NCI-H2029 (cell line): ENCODE measurements at places on chromosomes 3 and 15.

- DNase-seq: no peak
These were observed 943.6 kb downstream of the FHIT start for GRCh38 chr3:60307562-60308199.

- DNase-seq: no peak
These were observed 6.9 kb downstream of the PLCH1 start for GRCh38 chr3:155737844-155738460.

- DNase-seq: peak; percentile 96
These were observed 247.7 kb downstream of the ZBTB20 start for GRCh38 chr3:114899186-114899931.

DNA sequence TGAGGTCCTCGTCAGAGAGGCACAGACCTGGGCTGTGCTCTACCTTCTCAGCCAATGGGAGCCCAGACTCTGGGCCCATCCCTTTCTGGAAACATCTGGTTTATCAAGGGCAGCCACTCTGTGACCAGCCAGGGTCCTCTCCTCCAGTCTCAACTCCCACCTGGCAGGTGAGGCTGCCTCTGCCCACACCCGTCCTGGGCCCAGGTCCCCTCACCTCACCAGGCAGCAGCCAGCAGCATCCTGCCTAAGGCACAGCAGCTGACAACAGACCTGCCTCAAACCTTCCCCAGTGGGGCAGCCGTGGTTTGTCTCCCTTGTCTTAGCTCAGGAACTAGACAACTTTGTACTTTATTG, 8.7 kb upstream of the VIPR1 start:
- DNase-seq: no peak

- no peak for DNase-seq
These were observed 71.7 kb downstream of the RYR3 start for GRCh38 chr15:33382491-33382890.

- DNase-seq: peak; percentile 47
These were observed 26.0 kb upstream of the VIPR1 start for GRCh38 chr3:42476225-42477125.

DNA sequence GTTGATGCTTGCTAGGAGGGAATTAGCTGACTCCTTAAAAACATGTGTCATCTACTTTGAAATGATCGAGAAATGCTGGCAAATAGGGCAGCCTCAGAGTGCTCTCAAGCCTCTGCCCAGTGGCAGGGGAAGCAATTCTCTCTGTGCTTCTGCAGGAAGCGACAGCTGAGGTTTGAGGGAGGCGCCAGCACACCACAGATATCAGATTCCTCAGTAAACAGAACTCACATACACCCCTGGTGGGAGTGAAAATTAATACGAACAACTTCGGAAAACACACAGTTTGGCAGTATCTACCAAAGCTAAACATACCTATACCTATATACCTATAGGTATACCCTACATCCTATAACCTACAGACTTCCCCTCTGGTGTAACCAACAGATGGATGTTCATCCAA, 61.3 kb downstream of the NSMCE3 start:
- DNase-seq: peak; percentile 69

DNA sequence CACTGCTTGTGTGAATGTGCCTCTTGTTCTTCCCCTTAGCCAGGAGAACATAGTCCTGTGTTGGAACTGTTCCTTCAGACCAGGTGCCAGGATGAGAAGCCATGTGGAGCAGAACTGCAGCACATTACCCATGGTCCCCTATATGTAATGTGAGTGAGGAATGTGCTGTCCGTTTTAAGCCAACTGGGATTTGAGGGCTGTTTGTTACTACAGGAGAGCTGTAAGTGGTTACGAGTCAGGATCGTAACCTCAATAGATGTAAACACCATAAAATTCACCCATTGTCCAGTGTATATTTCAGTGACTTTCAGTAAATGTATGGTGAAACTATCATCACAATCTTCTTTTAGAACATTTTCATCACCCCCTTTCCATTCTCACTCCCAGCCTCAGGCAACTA, 10.1 kb upstream of the SCAP start:
- DNase-seq: no peak

DNA sequence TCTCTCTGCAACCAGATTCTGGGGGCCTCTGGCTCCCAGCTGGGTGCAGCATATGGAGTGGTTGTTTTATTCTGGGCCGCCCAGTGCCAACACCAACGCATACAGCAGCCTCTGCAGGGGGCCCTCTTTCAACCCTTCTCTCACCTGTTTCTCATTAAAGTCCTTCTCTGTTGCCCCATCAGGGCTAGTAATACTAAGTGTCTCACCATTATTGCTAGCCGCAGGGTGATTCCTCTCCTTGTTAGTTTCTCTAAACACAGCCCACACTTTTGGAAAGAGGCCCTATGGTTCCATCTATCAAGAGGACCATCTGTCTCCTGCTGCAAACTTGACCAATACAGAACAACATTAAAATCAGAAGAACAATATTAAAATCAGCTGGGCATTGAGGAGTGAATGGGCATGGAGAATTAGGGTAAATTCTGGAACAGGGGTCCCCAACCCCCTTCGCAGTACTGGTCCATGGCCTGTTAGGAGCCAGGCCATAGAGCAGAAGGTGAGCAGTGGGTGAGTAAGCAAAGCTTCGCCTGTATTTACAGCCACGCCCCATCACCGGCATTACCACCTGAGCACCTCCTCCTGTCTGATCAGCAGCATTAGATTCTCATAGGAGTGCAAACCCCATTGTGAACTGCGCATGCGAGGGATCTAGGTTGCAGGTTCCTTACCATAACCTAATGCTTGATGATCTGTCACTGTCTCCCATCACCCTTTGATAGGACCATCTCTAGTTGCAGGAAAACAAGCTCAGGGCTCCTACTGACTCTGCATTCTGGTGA, 36.5 kb downstream of the ALS2CL start:
- DNase-seq: no peak

- no peak for DNase-seq
These were observed 13.5 kb downstream of the ZNF774 start for GRCh38 chr15:90365414-90366055.

- no peak for DNase-seq
These were observed 581.4 kb upstream of the DPPA4 start for GRCh38 chr3:109918740-109919139.

GRCh38 chr3:9098716-9099675, 135.7 kb upstream of the RAD18 start:
- peak; percentile 46 for DNase-seq

DNA sequence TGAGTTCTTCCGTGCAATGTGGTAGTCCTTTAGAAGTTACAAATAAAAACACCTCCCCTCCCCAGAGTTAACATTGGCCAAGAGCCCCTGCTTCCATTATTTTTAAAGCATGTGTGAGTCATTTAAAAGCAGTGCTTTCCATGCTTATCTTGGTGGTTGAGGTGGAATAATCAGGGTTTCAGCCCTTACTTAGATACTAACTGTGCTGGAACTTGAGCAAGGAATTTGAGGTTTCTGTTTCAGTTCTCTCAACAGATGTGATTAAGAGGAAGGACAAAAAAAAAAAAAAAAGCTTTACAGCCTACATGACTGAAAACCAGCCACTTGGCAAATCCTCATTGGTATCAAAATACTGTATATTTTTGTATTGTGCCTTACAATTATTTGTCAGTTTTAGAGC, 64.5 kb downstream of the CGNL1 start:
- no peak for DNase-seq

GRCh38 chr3:158094235-158095110, 11.7 kb downstream of the SHOX2 start:
- no peak for DNase-seq

DNA sequence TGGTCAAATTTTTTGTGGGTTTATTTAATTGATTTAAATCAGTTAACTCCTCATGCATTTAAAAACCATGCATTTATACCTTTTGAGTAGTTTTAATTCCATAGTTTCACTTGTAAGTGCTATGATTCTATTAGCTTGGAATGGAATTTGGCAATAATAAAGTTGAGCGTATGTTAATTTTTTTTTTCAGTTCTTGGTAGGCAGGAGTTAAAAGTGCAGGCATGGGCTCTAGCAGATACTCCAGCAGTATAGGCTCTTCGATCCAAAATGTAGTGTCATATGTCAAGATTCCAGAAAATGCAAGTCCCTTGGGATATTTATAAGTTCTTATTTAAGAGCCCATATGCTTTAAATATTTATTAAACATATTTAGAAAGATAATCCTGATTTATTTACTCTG, 70.3 kb downstream of the LYSMD4 start:
- no peak for DNase-seq

DNA sequence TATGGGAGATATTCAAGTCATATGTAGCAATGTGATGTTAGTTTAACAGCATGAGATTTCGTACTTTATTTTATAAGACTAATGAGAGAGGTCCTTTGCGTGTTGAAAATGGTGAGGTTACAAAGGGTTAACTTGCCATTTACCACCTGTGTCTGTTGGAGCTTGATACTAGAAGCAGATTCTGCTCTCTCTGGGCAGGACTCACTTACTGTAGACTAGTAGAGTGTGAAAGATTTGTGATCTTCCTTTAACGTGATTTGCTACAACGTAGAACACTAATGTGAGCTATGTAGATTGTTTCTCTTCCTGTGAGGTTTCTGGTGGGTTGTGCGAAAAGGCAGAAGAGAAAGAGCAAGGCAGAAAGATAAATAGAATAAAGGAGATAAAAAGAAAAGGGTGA, 1.1 kb downstream of the TP63 start:
- no peak for DNase-seq

DNA sequence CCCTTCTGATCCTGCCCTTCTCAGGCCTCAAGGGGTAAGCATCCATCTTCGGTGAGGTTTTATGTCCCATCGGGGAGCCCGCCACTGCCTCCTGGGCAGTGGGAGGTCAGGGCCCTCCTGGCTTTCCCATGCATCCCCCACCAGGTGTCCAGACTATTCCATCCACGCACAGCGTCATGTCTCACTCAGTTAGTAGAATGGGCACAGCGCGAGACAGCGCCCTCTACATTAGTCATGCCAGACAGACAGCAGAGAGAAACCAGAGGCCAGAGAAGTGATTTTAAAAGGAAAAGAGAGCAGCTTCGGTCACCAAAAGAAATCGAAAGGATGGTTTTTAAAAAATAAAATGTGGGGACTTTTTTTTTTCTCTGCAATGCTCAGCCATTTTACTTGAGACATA, 49.8 kb downstream of the ZDHHC3 start:
- no peak for DNase-seq

GRCh38 chr3:13065727-13066126, 7.5 kb downstream of the IQSEC1 start:
- DNase-seq: no peak

DNA sequence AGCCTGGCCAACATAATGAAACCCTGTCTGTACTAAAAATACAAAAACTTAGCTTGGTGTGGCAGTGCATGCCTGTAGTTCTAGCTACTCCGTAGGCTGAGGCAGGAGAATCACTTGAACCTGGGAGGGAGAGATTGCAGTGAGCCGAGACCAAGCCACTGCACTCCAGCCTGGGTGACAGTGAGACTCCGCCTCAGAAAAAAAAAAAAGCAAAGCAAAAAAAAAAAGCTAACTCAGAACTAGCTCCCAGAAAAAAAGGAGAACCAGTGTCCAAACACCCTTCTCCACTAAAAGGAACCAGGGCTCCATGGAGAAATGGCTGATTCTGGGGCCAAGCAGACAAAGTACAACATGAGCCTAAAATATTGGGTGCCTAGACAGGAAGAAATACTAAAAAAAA, 16.7 kb upstream of the CRTC3 start:
- no peak for DNase-seq

DNA sequence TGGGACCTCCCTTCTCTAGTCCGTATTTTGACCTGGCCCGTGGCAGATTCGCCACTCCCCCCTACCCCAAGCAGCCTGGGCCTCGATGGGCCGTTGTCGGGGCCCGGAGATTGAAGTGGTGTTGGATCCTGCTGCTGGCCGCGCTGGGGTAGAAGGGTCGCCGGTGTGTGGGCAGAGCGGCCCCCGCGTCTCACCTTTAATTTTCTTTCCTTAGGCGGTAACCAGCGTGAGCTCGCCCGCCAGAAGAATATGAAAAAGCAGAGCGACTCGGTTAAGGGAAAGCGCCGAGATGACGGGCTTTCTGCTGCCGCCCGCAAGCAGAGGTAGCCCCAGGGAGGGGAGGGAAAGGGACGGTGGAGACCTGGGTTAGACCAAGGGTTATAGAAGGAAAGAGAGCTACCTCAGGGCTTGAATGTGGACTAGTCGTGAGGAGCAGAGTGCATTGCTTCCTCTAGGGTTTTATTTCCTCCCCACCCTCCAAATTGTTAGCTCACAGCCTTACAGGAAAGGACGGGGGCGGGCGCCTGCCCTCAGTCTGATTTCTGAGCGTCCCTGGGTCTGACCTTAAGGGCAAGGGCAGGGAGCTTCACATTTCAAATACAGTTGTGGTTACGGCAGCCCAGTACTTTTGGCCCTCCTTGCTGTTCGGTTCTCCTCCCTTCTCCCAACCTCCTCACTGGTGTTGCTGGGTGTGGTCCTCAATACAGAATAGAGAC, 799 bp downstream of the SERF2 start:
- no peak for DNase-seq

- DNase-seq: no peak
These were observed 25.8 kb downstream of the CRABP1 start for GRCh38 chr15:78365917-78366316.

DNA sequence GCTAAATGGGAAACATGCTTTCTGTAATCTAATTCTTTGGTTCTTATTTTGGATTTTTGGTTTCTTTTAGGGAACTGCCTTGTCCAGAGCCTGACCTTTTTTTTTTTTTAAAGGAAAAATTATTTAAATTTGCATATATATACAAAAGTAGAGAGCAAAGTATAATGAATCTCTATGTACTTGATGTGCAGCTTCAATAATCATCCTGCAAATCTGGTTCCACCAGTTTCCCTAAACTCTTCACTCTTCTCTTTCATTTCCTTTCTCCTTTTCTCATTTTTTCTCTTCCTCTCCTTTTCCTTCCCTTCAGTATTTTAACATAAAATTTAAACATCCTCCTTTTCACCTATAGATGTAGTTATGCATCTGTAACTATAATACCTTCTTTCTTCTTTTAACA, 82.5 kb downstream of the USP13 start:
- no peak for DNase-seq
